Muscle of leg (tissue), 16 donors: ENCODE measurements at places on chromosomes 7 and 10. TPM values are rescaled to one million over a fixed set of nuclear protein-coding genes. Genes with fewer than 3 reads are reported as not detected.

ELN gene
- 142 TPM for total RNA-seq

ACTL6B gene
- total RNA-seq, result not detected

DNA sequence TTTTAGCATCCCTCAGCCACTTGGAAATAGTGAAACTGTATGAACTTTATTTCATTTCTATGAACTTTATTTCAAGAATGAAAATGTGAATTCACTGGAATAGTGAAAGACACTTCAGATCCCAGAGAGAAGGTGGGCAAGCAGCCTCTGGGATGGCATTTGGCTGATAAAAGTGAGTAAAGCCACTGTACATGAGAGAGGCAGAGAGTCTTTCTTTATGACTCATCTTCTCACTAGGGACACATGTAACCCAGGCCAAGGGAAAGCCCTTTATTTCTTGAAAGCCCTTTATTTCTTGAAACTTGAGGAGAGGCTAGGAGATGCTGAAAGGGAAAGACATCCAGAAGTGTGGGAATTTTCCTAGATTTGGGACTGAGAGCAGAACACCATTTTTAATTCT lies 148.9 kb upstream of the SMIM30 start:
- H3K27ac ChIP-seq, result no peak overlapping the region
- no peaks in the 10 kb centered on the region for H3K4me1 ChIP-seq
- no peak overlapping the region for H3K4me3 ChIP-seq

- peaks cover 51% of the 10 kb centered on the region for H3K27me3 ChIP-seq
- DNase-seq, result no peak
- no peak overlapping the region for H3K27ac ChIP-seq
- peak overlapping the region; percentile 18 for H3K4me3 ChIP-seq
- H3K36me3 ChIP-seq, result no peaks in the 10 kb centered on the region
- peaks cover 9% of the 10 kb centered on the region for H3K4me1 ChIP-seq
Measured at GRCh38 chr10:117175215-117175900, 21.9 kb upstream of the KCNK18 start.

DNA sequence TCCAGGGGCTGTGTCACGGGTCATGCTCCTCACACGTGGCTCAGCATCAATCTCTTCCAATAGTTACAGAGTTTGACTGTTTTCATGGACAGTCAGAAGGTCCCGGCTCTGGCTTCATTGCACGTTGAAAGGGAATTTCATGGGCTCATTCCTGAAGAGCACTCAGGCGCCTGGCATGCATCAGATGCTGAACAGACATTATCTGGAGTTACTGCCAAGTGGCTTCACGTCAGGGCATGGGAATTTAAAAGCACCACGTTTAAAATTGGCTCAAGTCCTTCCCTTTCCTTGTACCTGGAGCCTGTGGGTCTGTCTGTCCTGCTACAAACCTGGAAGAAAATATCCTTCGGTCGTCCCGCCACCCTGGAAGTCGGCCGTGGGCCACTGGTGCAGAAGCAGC lies 50.4 kb downstream of the CFAP46 start:
- H3K27ac ChIP-seq, result no peak overlapping the region
- peaks cover 23% of the 10 kb centered on the region for H3K27me3 ChIP-seq
- H3K36me3 ChIP-seq, result no peaks in the 10 kb centered on the region
